T-cell (primary cell): ENCODE measurements at places on chromosomes 7 and 10. TPM values are rescaled to one million over a fixed set of nuclear protein-coding genes. Genes with fewer than 3 reads are reported as not detected.

DNA sequence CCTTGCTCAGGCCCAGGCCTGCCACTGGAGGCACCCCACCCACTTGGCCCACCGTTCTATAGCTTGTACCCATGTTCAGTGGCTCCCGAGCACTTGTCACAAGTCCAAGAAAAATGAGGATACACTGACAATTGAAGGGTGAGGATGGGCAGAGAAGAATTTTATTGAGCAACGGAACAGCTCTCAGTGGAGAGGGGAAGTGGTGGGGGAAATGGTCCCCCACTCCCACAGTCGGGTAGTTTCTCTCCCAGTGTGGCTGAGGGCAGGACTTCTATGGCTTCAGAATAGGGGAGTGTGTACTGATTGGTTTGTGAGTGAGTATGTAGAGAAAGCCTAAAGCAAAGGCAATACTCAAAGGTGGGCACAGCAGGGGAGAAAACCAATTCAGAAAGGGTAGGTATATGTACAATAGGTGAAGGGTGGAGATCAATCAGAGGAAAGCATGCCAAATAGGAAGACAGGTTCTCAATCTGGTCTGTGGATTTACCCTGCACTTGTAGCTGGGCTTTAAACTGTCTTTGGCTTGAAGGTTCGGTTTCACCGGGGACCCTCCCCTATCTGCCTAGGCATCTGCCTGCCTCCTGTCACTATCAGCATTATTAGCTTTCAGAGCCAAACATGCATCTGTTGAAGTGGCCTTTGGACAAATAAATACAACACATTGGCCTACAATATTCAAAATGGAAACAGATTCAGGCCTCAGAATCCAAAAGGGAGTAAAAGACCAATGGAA is 8.9 kb upstream of the TSPAN13 start:
- no peak overlapping the region for H3K27ac ChIP-seq
- no peaks in the 10 kb centered on the region for H3K36me3 ChIP-seq
- no peaks in the 10 kb centered on the region for H3K4me1 ChIP-seq
- H3K4me3 ChIP-seq, result no peak overlapping the region
- no peaks in the 10 kb centered on the region for H3K27me3 ChIP-seq

- H3K27me3 ChIP-seq, result no peaks in the 10 kb centered on the region
- no peak overlapping the region for H3K4me3 ChIP-seq
- H3K36me3 ChIP-seq, result peaks cover 66% of the 10 kb centered on the region
- no peak overlapping the region for H3K27ac ChIP-seq
- no peak for DNase-seq
These were observed 161.4 kb downstream of the ARID5B start for GRCh38 chr10:62062752-62063512.

GRCh38 chr7:114959931-114960330 is 38.0 kb downstream of the MDFIC start:
- peaks cover 15% of the 10 kb centered on the region for H3K4me1 ChIP-seq
- peaks cover 8% of the 10 kb centered on the region for H3K36me3 ChIP-seq
- no peaks in the 10 kb centered on the region for H3K27me3 ChIP-seq
- H3K4me3 ChIP-seq, result no peak overlapping the region
- H3K27ac ChIP-seq, result no peak overlapping the region

DNA sequence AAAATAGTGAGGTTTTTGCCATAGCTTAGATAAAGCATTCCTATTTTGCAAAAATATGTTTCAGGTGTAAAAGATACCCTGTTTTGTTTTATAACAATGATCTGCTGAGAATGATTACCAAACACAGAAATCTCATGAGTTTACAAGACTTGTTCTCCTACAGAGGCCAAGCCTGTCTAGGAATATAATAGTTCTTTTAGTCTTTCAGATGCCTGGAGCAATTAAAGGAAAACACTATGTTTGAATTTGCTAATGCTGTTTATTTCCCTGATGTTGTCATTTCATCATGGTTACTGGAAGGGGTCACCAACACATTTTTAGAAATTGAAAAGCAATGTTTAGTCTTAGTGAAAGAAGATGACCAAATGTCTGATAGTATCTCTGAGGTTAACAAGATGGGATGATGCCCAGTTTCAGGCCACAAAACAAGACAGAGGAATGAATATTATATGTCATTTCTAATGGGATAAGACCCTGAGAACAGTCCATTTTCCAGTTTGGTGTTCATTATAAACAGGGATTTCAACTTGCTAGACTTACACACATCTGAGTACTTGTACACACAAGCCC is 559.9 kb downstream of the INHBA start:
- H3K36me3 ChIP-seq, result no peaks in the 10 kb centered on the region
- DNase-seq, result no peak
- H3K27ac ChIP-seq, result no peak overlapping the region
- H3K27me3 ChIP-seq, result no peaks in the 10 kb centered on the region

- H3K36me3 ChIP-seq, result no peaks in the 10 kb centered on the region
- no peak overlapping the region for H3K4me3 ChIP-seq
- no peak for DNase-seq
- H3K4me1 ChIP-seq, result peaks cover 6% of the 10 kb centered on the region
- peaks cover 40% of the 10 kb centered on the region for H3K27me3 ChIP-seq
- no peak overlapping the region for H3K27ac ChIP-seq
These were observed 2.3 kb upstream of the NRP1 start for GRCh38 chr10:33336582-33337325.

DNA sequence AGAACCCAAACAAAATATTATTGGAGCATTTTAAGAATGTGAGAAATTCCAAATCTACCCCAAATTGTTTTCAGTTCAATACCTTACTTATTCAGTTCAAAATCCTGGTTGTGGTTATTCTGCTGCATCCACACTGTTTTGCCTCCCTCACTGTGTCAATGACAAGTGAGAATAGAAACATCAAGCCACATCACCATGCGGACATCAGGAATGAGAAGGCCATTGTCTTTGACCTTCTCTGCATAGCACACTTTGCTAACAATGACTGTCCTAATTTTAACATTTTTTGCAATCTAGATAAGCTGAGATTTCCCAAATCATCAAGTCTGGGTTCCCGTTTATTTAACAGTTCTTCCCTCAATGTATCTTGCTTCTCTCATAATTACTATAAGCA is 93.7 kb downstream of the ELAPOR2 start:
- DNase-seq, result no peak
- H3K4me3 ChIP-seq, result no peak overlapping the region
- H3K4me1 ChIP-seq, result no peaks in the 10 kb centered on the region
- no peak overlapping the region for H3K27ac ChIP-seq
- H3K27me3 ChIP-seq, result peaks cover 3% of the 10 kb centered on the region

DNA sequence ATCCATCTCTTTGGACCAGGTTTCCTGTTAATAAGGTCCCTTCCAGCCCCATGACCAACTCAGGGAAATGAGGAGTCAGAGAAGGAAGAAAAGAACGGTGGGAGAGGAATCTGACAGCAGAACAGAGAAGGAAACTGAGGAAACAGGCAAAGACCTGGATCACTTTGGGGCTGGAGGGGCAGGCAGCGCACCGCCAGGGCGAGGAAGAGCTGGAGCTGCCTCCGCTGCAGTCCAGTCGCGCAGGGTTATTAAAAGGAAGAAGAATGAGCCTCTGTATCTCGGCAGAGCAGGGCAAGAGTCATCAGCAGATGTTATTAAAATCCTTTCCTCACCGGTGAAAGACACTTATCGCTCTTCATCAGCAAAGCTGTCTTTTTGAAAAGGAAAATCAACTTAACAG is 37.7 kb upstream of the R3HCC1L start:
- no peaks in the 10 kb centered on the region for H3K4me1 ChIP-seq
- H3K27me3 ChIP-seq, result peaks cover 7% of the 10 kb centered on the region
- H3K36me3 ChIP-seq, result no peaks in the 10 kb centered on the region

ZCCHC24 gene
- total RNA-seq, result 1.9 TPM

CREM gene
- 25.3 TPM for total RNA-seq

HDAC9 gene
- total RNA-seq, result 4.3 TPM

GPAM gene
- 5.9 TPM for total RNA-seq
